ENCODE measurements at places on chromosomes 5 and 9.

DNA sequence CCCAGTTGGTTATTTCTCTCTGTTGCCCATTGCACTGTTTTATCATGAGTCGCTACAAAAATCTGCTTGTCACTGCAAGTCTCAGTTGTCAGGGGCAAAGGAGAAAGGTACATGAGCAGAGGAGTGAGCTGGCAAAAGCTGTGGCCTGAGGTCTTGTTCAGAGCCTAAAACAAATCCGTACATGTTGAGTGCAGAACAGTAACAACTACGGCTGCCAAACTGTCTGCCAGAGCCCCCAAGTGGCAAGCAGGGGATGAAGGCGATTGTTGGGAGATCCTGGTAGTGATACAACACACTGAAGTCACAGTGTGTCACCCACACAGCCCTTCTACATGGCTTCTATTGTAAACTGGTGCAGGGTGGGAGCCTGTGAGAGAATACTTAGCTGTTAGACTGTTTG, 50.9 kb downstream of the BRINP1 start:
- no peak for DNase-seq

DNA sequence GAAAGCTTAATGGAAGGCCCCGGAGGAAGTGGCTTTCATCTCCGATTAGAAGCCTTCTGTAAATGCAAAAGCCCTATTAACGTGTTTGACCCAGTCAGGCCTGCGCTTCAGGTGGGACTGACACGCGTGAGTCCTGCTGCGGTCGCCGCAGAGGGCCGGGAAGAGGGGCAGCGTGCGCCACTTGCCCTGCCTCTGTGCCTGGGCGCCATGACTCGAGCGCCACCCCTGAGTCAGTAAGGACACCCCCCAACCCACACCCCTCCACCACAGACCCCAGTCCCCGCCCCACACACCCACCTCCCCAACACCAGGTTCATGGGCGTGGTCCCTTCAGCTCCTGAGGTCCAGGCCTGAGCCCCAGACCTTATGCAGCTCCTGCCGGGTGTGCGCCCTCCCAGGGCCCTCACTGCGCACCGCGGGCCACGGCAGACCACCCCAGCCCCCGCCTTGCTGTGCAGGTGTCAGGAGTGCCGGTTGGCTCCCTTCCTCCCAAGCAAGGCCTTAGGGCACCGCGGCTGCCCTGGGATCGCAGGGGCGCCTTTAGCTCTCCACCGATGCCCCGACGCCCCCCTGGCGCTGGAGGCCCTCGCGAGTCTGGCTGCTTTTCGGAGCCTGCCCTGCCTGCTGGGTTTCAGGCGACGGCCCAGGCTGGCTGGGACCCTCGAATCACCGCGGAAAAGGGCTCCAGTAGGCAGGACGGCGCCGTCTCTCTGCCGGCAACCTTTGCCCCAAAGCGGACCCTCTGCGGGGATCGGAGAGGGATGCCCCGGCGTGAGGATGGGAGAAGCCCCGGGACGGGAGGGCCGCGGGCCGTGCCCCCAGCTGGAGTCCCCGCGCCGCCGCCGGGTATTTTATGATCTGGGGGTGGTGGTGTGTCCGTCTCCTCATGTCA, 625 bp upstream of the OLFM1 start:
- DNase-seq = no peak

DNA sequence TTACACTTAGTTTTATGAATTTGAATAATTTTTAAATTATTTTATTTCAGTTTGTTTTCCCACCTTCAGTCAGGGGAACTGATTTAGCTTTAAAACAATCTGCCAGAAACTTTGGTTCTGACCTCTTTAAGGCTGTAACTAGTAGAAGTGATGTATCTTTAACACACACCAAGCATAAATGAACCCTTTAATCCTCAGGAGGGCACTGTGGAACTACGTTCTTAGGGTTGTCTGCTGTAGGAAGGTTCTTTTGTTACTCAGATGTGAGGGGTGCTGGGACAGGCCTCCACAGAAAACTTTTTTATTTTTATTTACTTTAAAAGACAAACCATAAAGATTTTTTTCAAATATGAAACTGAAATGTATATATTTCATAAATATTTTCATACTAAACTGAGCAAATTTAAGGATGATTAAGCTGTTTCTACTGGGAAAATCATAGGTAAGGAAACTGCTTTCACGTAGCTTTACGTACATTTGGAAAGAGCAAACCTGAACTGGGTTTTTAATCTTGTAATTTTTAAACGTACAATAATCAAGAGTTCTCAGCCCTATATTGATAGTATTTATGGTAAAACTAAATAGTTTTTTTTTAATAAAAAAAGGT, 5.3 kb downstream of the KLF4 start:
- peak; percentile 7 for DNase-seq

- DNase-seq = no peak
These were observed 84.5 kb upstream of the PUM3 start for GRCh38 chr9:2928411-2928810.

- no peak for DNase-seq
These were observed 25.1 kb downstream of the ERAP2 start for GRCh38 chr5:96901384-96901783.

GRCh38 chr5:102758576-102758975, 3.5 kb downstream of the PAM start:
- no peak for DNase-seq

- DNase-seq = no peak
These were observed 553.3 kb downstream of the CCDC171 start for GRCh38 chr9:16106021-16106571.

DNA sequence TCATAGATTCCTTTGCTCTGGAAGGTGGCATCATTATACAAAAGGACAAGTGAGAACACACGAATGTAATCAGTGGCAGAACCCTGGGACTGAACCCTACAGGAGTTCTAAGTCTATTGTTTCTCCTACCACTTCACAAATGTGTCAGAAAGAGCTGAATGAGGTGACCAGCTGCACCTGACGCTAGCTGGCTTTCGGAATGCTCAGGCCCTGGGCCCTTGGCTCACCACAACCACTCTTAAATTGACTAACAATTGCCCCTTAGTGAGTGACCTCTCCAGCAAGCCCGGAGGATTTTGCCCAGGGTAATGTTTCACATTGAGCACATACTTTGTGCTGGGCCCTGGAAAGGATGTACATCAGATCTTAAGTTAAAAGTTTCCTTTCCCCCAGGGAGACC, 41.2 kb upstream of the ABCA1 start:
- DNase-seq = no peak

DNA sequence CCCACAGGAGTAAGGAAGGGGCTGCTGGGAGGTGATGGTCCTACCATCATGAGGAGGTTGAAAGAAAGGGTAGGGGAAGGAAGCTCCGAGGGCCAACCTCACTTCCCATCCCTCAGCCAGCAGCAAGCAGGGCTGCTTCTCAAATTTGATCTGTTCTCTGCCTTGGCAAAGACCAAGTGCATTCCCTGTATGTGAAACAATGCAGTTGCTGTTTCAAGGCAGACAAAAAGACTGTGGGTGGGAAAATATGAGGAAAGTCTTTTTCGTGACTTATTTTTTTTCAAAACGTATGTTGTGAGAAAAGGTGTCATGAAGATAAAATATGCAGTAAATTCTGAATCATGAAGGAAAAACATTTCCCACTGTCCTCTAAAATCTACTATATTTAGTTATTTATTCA, 165.9 kb downstream of the ARSB start:
- DNase-seq = no peak

DNA sequence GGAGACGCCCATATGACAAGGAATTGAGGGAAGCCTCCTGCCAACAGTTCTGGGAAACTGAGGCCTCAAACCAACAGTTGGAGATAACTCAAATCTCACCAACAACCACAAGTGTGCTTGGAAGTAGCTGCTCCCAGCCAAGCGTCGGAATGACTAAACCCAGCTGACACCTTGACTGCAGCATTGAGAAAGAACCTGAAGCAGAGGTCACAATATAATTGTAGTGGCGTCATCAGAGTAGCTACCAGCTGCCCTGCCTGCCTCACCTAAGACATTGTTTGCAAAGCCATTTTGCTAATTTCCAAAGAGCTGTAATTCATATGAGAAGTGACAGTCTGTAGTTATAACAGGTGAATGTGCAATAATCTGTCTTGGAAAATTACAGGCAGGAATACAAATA, 40.8 kb upstream of the ANKRD31 start:
- no peak for DNase-seq

- DNase-seq = peak; percentile 30
These were observed 49.0 kb upstream of the ATG10 start for GRCh38 chr5:81922854-81923279.

DNA sequence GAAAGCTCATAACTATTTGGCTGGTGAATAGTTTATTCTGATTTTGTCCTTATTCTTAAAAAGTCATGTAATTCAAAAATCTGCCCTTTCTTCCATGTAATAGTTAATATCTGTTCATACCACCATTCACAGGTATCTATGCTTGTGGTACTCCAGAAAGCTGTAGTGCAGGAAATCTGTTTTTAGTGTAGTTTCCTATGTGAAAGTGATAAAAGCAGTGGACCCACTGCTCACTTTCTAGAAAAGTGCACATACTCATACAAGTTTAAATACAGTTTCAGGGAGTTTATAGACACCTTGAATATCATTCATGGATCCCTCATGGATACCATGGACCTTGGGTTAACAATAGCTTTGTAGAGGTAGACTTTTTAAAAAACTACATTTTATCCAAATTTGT, 20.2 kb downstream of the PBX3 start:
- DNase-seq = no peak

GRCh38 chr9:79264511-79265355, 307.0 kb upstream of the TLE4 start:
- DNase-seq = no peak

GRCh38 chr5:140038373-140038957, 4.6 kb downstream of the NRG2 start:
- DNase-seq = no peak

DNA sequence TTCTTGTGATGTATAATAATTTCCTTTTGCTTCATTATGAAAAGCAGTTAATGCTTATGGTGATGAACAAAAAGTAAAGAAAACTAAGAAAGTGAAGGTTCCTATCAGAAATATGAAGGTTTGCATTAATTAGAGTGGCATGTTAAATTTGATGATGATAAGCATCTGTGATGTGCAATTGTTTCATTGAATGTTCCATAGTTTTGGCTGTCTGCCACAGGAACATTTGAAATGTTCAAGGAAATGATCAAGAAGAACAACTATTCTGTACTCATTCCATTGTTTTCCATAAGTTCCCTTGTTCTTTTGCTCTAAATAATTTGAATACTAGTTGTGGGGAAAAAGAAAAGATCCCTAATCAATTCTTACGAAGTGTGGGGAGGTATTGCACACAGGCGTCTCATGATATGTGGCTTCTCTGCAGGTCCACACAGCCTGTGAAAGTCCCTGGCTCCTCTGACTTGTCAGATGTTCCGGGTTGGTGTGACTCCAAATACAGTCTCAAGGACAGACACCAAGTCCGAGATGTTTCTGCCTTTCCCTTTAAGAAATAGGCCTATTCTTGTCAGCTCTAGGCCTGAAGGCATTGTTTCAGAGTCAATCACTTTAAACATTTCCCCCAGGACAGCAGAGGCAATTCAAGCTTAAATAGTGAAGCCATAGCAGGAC, 152.6 kb upstream of the MAST4 start:
- no peak for DNase-seq

DNA sequence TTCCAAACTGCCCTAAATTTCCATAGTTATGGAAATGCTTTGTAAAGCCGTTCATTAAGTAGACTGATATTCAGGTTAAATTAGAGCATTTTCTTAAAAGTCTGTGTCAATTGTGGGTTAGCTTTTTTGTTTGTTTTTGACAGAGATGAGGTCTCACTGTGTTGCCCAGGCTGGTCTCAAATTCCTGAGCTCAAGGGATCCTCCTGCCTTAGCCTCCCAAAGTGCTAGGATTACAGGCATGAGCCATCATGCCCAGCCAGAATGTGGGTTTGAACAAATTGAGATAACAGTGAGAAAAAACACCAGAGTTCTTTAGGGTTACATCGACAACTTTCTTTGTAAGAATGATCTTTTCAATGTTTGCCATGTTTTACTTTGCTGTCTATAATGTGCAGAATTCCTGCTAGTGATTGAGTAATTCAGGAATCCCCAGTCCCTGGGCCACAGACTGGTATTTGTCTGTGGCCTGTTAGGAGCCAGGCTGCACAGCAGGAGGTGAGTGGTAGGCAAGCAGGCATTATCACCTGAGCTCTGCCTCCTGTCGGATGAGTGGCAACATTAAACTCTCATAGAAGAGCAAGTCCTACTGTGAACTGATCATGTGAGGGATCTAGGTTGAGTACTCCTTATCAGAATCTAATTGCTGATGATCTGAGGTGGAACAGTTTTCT, 80.5 kb downstream of the RAI14 start:
- no peak for DNase-seq

GRCh38 chr9:77943057-77943456, 88.6 kb downstream of the GNAQ start:
- DNase-seq = no peak

DNA sequence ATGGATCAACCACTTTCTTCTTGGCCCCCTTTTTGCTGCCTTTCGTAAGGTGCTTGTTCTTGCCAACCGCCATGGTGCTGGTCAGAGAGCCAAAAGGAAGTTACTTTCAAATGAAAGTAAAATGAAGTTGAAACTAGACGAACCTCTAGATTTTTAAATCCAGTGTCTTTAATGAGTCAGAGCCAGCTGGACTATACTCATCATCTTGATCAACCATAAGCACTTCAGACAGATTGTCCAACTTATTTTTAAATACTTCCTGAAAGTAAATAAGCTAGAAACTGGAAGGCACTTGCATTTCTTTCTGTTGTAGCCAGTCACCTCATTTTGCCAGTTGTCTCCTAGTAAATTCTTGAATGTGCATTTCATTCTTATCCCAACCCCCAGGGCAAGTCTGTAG, 48.9 kb downstream of the JMY start:
- no peak for DNase-seq

- DNase-seq = no peak
These were observed 416 bp upstream of the SNX18 start for GRCh38 chr5:54517174-54517511.

- no peak for DNase-seq
These were observed 56.8 kb upstream of the SYNPO start for GRCh38 chr5:150583541-150584225.

DNA sequence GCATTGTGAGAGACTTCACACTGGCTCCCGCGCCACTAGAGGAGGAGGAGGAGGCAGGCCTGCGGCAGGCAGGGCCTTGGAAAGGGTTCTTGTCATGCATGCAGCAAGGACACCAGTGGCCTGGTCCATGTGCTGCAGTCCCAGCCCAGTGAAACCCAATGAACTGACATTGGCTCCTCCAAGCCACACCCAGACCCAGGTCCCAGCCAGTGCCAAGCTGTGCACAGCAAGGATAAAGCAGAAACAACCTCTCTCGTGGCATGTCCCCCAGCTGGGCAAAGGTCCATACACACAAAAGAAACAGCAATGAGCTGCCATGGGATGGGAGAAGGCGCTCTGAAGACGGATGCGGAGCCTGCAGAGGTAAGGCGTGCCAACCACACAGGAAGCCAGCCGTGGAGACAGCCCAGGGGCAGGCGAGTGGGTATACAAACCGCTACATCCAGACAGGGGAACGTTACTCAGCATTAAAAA, 89.2 kb downstream of the SEMA4D start:
- DNase-seq = no peak

GRCh38 chr9:130309689-130310455, 44.3 kb downstream of the HMCN2 start:
- no peak for DNase-seq

DNA sequence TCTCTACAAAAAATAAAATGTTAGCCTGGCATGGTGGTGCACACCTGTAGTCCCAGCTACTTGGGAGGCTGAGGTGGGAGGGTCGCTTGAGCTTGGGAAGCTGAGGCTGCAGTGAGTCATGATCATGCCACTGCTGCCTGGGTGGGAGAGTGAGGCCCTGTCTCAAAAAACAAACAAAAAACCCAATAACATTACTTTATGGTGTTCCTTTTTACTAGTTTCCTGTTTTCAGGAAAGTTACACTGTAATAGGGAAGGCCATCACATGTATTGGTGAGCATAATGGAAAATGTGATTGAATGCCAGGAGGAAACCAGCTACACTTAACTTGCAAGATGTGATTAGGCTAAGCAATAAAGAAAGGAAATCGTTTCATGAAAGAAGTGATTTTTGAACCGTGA, 42.7 kb downstream of the SV2C start:
- DNase-seq = no peak
